PC-3 (cell line): ENCODE measurements at places on chromosomes 11 and 22. TPM values are rescaled to one million over a fixed set of nuclear protein-coding genes. Genes with fewer than 3 reads are reported as not detected.

Gene VSIG10L2
- total RNA-seq = not detected in 2 replicates

Gene APOL5
- not detected in 2 replicates for total RNA-seq

Gene TRIM51
- total RNA-seq = not detected in 2 replicates

Gene DERL3
- total RNA-seq = not detected in 2 replicates

Gene OR51B5
- 0.63 and 1.7 TPM in 2 replicates for total RNA-seq
